ENCODE measurements at places on chromosomes 3 and 15.

DNA sequence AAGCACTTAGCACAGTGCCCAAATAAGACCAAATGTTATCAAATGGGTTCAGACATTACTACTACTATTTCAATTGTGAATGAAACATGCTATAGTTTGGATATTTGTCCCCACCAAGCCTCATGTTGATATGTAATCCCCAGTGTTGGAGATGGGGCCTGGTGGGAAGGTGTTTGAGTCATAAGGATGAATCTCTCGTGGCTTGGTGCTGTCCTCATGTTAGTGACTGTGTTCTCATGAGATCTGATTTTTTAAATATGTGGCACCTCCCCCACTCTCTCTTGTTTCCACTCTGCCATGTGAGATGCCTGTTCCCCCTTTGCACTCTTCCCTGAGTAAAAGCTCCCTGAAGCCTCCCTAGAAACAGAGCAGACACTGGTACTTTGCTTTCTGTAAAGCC lies 148.7 kb upstream of the TGFBR2 start:
- DNase-seq = no peak

- no peak for DNase-seq
Measured at GRCh38 chr3:166785876-166786275, 594.2 kb downstream of the ZBBX start.

DNA sequence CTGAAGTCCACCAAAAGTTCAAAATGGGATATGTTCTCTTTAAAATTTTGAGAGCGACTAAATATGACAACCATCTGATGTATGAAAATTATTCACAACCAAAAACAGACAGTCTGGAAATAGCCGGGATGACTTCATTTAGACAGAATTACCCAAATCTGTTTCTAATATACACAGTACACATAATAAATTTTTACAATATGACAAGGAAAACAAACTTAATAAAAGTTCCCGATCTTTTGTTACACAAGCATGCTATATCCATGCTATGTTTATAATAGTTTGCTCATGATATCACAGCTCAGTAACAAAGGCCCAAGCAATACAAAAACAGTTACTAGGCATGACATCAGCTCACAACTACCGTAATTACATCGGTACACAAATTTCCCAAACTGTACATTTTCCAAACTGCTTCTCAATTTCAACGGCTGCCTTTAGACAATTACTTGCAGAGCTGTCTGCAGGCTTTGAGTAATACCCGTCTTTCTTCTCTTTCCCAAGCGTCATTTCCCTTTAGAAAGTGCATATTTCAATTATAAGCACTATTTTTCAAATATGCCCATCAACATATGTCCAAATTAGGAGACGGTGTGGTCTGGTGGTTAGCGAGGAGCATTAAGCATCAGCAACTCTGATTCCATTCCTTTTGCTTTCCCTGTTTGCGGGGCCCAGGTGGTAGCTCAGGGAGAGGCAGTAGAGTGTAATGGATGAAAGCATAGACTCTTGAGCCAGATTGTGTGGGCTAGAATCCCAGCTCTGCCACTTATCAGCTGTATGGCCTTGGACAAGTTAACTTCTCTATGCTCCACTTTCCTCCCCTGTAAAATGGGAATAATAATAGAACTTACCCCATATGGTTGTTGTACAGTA lies 481.2 kb downstream of the FOXP1 start:
- no peak for DNase-seq

GRCh38 chr3:97665896-97666295 lies 98.7 kb upstream of the ARL6 start:
- DNase-seq = no peak

GRCh38 chr15:80967991-80968510 lies 21.6 kb downstream of the MESD start:
- no peak for DNase-seq

- DNase-seq = no peak
Measured at GRCh38 chr3:63921741-63922482, 9.7 kb upstream of the SCAANT1 start.

GRCh38 chr15:40307421-40308211 lies at the start of gene PLCB2:
Gene PLCB2 (minus strand): TSS chr15:40307935. CDS start chr15:40307672, 263 bp downstream.
- no peak for DNase-seq

GRCh38 chr15:100923076-100923475 lies 3.9 kb downstream of the LRRK1 start:
- no peak for DNase-seq

DNA sequence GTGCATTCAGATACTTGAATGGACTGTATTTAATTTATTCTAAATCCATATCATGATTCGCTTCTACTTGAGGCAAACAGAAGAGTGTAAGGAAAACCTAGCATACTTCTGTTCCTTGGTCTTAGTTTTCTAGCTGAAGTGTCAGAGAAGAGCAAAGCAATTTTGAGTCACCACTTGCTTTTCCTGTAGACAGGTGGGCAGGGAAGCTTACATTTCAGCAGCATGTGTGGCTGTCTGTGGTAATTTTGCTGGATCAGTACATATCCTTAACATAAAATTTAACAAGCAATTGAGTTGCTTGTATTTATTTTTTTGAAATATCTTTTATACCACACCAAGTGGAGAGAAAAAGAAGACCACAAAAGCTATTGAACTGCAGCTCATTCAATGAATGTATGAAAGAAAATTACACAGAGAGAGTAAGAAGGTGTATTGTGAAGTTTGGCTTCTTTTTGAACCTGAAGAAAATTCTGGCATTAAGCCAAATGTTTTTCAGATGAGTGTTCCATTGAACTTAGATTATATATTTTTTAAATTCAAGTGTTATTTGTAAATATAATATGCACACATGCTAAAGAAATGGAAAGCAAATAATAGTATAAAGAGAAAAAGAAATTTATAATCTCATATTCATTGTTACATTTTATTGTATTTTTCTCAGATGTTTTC lies 747.6 kb downstream of the NAALADL2 start:
- no peak for DNase-seq
